ENCODE measurements at places on chromosomes 1 and 21. TPM values are rescaled to one million over a fixed set of nuclear protein-coding genes. Genes with fewer than 3 reads are reported as not detected.

GRCh38 chr1:150386592-150386991 is 22.6 kb downstream of the RPRD2 start:
- DNase-seq: no peak

DNA sequence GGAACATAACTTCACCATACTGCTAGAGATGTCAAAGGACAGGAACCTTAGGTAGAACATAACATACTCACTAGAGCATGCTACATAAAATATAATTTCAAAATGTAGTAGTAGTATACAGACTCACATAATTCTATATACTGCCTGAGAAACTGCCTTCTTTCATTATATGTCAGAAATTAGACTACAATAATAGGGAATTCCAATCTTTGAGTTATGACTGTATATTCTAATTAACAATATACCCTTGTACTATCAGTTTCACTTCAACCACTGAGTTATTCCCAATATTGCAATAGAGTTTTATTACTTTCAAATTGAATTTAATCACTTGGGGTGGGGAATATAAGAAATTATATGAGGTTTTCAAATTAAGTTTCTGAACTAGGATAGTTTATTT is 44.0 kb downstream of the OMA1 start:
- DNase-seq: no peak

- DNase-seq: no peak
Measured at GRCh38 chr1:94702442-94702815, 117.7 kb upstream of the SLC44A3 start.

DNA sequence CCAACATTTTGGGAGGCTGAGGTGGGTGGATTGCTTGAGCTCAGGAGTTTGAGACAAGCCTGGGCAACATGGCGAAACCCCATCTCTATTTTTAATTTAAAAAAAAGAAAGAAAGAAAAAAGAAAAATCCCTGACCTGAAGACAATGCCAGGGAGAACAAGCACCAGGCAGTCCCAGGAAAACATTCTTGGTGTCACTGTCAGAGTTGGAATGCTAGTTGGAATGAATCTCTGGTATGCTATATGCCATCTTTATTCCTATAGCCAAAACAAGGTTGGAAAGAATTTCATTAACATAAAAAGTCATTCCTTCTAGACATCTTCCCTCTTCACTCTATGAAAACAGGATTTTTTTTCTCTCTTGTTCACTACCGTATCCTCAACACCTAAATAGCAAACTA is 2.8 kb downstream of the DNAJC8 start:
- DNase-seq: no peak

BATF3 gene
- total RNA-seq: 7.5 TPM
